ENCODE measurements at places on chromosomes 12 and 14.

- no peak for DNase-seq
Measured at GRCh38 chr14:91417120-91417982, at the start of gene CCDC88C. CCDC88C (minus strand) TSS chr14:91417820; CDS start chr14:91417690, 130 bp downstream.

DNA sequence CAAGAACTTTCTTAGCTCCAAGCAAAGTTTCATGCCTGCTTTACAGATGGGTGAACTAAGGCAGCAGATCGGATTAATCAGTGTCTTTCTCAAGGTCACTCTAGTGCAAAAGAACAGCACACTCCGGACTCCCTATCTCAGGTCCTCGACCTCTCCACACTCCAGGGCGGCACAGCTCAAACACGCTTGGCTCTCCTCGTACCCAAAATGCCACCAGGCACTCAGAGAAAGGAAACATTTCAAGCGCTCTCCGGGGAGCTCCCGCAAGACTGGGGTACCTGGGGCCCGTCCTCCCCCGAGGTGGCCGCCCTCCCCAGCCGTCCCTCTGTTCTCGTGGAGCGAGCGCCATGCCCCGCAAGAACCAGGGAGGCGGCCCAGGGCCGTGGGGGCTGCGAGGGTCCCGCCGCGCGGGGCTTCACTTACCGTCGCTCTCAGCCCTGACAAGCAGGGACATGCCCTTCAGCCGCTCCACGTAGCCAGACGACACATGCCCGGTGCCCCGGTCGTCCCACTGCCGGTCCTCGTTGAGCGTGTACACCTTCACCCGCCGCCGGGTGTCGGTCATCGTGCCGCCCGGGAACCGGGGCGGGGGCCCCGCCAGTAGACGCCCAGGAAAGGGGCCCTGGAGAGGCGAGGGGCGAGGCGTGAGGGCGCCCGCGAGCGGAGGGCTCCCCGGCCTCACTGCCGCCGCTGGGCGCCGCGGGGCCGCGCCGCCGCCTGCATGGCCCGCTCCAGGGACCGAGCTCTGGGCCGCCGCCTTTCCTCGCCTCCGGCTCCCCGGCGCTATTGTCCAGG is 830 bp downstream of the PPP4R3A start:
- peak; percentile 13 for DNase-seq

DNA sequence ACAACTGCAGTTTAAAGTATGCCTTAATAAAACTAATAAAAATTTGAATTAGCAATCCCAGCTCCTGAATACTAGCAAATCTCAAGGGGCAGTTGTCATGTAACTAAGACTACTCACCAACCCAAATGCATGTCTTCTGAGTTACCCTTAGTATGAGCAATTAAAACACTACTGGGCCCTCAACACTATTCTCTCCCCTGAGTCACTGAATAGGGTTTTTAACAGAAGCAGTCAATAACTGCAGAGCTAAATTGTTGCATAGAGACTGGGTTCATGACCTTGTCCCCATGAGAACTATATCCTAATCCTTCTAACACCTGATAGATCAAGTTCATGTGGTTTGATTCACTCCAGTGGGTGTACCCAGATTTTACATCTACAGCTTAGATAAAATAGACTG is 38.8 kb downstream of the MDM1 start:
- DNase-seq, result no peak

DNA sequence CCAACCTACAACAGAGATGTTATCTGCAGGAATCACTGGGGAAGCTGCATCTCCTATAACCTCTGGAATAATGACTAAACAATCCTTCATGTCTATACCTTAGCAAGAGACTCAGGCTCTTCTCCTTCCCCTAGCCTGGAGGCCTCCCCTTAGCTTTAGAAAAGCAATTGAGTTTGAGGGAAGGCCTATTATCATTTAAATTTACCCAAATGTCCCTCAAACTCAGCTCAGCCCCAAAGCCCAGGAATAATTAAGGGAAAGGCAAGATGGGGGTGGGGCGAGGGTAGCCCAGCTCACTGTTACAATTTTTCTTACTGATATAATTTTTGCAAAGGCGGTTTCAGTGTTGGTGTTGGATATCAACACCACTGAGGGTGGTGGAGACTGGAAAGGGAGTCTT is 151.4 kb upstream of the EEA1 start:
- DNase-seq, result no peak

DNA sequence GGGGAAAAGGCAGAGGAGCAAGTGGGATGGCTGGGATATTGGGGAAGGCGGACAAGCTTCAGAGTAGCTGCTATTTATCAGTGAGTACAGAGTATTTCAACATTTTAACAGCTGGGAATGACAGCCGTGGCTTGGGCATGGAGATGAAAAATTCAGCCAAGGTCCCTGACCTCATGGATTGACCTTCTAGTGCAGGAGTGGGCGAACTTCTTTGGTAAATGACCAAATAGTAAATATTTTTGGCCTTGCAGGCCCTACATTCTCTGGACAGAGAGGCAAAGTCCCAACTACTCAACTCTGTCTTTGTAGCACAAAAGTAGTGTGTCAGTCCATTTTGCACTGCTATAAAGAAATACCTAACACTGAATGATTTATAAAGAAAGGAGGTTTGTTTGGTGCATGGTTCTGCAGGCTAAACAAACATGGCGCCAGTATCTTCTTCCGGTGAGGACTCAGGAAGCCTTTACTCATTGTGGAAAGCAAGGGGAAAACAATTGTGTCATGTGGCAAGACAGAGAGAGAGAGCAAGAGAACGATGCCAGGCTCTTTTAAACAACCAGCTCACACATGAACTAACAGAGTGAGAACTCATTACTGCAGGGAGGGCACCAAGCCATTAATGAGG is 33.6 kb downstream of the TMEM233 start:
- no peak for DNase-seq

DNA sequence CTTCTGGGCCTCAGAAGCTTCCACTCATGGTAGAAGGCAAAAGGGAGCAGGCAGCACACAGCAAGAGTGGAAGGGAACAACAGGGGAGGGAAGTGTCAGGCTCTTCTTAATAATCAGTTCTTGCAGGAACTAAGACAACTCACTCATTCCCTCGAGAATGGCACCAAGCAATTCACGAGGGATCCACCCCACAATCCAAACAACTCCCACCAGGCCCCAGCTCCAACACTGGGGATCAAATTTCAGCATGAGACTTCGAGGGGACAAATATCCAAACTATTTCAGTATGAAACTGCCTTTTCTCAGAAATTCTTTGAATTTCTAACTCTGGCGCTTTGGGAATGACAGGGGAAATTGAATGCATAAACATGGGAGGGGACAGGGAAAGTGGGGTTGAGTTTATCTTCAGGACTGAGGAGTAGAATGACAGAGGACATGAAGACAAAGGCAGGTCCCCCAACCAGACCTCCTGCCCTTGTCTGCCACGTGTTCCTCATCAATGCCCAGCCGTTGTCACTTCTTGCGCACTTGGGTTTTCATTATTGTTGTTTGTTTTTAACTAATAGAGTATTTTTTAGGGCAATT is 24.6 kb upstream of the APOF start:
- peak; percentile 78 for DNase-seq

DNA sequence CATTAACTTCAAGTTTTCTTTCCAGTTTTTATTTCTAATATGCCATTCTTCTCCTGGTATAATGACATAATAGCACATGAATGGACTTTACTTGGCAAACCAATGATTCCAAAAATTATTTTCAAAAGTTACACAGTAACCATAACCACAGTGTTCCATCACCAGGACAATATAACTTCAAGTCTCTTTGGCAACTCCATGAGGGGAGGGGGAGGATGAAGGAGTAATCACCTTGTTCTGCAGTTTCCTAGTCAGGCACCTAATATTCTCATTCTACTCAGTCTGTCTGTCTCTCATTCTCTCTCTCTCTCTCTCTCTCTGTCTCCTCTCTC is 66.6 kb downstream of the BTG1 start:
- DNase-seq, result peak; percentile 39

DNA sequence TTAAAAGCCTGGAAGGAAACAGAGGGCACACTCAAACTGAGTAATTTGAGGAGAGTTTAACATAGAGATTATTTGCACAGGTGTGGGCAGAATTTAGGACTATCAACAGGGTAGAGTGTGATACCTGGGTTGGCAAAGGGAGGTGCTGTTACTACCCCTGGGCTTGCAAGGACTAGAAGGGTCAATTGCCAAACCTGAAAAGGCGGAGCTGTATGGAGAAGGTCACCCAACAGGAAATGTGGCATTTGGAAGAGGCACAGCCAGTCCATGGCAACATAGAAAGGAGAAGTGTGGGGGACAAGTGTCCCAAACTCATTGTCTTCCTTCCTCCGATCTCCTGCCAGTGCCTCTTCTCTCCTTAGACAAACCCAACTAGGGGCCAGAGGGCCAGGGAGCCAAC is 21.6 kb upstream of the MED13L start:
- no peak for DNase-seq

DNA sequence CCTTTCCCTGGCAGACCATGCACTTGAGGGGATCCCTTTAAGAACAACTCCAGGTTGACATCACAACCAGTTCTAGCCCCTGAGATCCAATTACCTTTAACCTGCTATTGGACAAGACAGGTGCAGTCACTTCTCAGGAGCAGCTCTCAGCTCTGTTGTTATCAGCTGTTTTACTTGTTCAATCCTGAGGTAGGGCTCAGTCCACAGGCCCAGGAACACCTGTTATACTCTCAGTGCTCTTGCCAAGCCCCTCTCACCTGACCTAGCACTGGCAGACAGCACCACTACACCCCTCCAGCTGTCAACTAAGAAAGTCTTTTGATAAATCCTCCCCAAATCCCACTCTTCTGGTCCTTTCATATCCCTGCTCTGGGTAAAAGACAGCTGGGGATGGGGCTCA is 163.9 kb upstream of the TMTC2 start:
- DNase-seq, result no peak

DNA sequence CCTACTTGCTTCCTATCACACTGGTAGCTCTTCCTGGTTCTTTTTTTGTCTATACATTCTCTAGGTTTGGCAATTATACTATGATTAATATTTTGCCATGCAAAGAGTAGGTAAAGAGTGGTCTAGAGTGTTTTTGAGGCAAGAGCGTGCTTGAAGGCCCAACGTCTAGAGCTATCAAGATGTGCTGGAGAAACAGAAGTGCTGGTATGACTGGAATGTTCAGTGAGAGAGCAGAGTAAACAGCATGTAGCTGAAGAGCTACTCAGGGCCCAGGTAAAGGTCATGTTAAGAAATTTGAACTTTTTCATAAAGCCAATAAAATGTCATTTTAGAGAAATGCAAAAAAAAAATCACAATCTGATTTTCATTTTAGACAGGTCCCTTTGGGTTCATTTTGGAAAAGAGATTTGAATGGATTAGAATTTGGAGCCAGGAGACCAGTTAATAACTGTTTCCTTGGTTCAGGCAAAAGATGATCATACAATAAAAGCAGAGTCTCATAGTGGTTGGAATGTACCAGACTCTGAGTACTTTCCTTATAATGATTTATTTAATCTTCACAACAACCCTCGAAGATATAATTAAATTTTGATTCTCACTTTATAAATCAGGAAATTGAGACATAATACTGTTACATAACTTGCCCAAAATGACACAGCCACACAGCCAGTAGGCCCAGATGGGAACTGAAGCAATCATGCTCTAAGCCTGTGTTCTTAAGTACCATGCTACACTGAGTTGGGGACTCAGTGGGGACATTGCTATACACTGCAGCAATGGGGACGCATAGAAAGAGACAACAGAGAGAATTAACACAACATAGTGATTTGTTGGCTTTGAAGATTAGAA is 350.1 kb downstream of the NELL2 start:
- no peak for DNase-seq

- no peak for DNase-seq
Measured at GRCh38 chr14:92632546-92633273, 115.7 kb downstream of the LGMN start.

- no peak for DNase-seq
Measured at GRCh38 chr12:46360908-46361666, 11.5 kb downstream of the SLC38A2 start.

GRCh38 chr14:64573109-64573508 is 23.3 kb downstream of the PPP1R36 start:
- DNase-seq, result no peak

DNA sequence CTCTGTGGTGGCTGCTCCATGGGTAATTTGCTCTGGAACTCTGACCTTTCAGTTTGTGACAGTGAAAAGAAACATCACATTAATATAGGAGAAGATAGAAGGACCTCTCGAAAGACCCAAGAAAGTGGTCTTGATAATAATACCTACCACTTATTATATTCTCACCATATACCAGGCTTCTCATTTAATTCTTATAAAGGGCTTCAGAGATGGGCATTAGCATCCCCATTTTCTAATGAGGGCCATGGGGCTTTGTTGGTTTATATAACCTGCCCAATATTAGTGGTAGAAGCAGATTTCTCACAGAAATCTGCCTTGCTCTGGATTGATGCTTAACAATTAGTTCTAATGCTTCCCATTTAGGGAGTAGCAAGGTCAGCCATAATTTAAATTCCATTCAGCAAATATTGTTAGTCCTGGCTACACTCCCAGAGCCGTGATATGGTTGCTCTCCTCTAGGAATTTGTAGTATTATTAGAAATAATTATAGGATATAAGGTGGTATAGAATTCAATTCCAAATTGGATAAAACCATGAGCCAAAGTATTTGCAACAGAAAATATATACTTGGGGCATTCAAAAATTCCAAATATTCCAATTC is 7.4 kb upstream of the AMIGO2 start:
- DNase-seq, result peak; percentile 84

GRCh38 chr14:69685218-69685616 is 73.8 kb downstream of the SUSD6 start:
- DNase-seq, result no peak

DNA sequence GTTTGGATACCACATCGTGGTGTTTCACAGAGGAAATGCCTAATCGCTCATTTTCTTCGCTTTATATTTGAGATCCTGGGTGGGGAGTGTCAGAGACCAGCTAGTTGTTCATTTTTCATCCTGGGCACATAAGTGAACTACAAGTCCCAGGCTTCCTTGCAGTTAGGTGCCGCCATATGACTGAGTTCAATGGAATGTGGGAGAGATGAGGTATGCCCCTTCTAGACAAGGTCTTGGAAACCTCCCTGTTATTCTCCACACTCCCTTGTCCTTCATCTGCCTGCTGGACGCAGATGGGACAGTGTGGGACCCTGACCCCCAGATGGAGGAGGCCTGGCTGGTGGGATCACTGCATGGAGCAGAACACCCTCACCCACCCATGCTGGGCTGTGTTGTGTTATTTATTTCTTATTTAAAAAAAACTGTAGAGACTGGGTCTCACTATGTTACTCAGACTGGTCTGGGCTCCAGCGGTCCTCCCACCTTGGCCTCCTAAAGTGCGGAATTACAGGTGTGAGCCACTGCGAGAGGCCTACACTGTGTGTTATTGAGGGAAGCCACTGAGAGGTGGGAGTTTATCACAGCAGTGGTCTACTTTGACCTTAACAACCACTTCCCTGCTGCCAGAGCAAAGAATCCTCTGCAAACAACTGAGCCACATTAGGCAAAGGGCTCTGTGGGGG is 42.9 kb upstream of the VRK1 start:
- DNase-seq, result peak; percentile 8

GRCh38 chr14:79791055-79791732 is 420.1 kb downstream of the DIO2 start:
- DNase-seq, result no peak

- DNase-seq, result peak; percentile 60
Measured at GRCh38 chr12:89783359-89784060, 74.9 kb upstream of the ATP2B1 start.

DNA sequence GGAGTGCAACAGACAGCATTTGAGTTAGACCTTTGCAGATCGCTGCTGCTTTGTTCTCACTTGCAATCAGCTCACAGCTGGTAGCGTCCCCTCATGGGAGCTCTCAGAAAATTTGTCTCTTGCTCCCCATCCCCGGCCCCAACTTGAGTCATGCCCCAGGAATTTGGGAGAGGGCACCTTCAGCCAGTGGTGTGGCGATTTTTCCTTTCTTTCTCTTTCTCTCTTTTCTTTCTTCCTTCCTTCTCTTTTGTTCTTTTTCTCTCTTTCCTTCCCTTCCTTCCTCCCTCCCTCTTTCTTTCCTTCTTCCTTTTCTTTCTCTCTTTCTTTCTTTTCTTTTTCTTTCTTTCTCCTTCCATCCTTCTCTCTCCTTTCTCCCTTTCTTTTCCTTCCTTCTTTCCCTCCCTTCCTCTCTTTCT is 34.2 kb upstream of the MAP1LC3B2 start:
- DNase-seq, result peak; percentile 55
